ENCODE measurements at places on chromosomes 2 and 18.
A peak's percentile ranks its signal among the peaks of the same experiment; 100 is the strongest.

DNA sequence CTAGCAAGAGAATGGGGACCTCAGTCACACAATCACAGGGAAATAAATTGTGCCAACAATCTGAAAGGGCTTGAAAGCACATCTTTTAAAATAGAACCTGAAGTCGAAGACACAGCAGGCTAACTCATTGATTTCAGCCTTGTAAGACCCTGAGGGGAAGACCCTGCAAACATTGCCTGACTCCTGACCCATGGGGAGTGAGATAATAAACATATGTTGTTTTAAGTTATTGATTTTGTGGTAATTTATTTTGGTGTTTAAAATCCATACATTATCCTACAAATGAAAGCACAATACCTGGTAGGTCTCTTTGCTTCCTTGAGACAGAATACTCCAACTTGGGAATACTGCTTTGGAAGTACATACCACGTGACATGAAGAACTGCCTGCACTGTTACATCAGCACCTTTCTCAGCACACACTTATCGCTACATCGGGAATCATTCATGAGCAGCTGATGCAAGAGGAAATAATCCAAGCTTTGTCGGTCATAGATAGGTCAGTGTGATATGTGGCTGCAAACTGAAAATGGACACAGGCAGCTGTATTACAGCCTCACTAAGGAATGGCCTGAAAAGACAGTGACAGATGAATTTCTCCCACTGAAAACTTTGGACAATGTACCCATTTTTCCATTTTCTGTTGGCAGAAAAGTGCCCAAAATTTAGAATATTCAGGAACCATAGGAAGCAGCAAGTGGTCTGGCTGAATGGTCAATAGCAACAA lies 494.5 kb upstream of the MAP2 start:
- no peak for DNase-seq

GRCh38 chr18:31821545-31822171 lies 61.0 kb upstream of the SLC25A52 start:
- no peak for DNase-seq

GRCh38 chr2:111702804-111703196 lies 181.2 kb downstream of the ANAPC1 start:
- no peak for DNase-seq

DNA sequence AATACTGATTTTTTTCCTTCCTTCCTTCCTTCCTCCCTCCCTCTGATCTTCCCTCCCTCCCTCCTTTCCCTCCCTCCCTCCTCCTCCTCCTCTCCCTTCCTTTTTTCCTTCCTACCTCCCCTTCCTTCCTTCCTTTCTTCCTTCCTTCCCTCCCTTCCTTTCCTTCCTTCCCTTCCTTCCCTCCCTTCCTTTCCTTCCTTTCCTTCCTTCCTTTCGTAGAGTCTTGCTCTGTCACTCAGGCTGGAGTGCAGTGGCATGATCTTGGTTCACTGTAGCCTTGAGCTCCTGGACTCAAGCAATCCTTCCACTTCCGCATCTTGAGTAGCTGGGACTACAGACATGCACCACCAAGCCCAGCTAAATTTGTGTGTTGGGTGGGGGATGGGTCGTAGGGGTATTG lies 8.9 kb upstream of the TMEM131 start:
- DNase-seq: no peak

DNA sequence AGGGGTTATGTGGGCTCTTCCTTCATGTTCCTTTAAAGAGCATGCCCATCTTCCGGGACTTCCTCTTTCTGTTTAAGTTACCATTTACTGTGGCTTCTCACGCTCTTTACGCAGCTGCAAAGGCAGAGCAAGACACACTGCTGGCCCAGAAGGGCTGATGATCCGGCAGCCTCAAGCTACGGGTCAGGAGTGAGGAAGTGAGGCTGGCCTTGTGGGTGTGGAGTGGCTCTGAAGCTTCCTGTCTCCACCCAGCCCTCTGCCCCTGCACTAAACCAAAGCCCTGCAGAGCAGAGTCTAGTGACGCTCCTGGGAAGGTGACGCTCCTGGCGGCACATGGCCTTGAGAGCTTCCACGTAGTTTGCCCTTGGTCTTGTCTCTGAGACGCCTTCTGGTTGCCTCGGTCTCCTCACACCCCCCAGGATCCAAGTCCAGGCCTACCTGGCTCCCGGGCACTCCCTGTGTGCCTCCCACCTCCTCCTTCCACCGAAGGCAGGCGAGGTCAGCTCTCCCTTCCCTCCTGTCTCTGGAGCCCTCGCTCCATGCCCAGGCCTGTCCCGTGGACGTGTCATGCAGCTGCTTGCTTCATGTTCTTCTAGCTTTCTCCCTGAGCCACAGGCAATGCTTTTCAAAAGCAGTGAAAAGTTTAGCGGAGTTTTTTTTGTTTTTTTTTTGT lies 50.3 kb downstream of the ARL4C start:
- peak; percentile 91 for DNase-seq

DNA sequence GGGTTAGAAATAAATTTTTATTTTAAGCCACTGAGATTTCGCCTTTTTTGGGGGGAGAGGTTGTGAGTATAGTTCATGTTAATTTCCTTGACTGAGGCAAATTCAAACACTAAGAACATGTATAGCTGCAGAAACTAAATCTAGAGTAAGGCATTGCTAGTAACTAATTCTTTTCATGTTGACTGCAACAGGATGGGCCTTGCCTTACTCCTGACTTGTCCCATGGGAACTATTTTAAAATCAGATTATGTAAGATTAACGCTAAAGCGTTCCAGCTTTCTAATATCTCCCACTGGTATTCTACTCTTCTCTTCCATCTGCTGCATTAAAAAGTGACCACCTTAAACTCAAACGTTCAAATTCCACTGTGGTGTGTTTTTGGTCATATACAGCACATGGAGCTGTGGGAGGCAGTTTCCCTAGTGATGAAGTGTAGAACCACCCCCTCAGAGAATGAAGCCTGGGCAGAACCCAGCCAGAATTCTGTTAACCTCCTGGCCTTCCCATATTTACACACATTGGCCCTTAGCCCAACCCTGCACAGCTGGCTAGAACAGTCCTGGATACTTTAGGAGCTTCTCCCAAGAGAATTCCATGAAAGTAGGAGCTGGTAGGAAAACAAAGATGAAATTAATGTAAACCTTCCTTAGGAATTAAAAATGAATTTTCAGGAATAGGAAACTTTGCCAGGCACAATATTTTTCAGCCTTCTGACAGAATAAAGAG lies 687.8 kb downstream of the SLC4A3 start:
- DNase-seq: no peak

GRCh38 chr2:100987536-100987935 lies 14.6 kb upstream of the RPL31 start:
- DNase-seq: no peak

- no peak for DNase-seq
Measured at GRCh38 chr2:15748736-15749323, 157.2 kb downstream of the DDX1 start.

- no peak for DNase-seq
Measured at GRCh38 chr2:5236249-5236648, 455.9 kb upstream of the SOX11 start.

- no peak for DNase-seq
Measured at GRCh38 chr2:201223089-201224073, 37.0 kb upstream of the CASP8 start.

DNA sequence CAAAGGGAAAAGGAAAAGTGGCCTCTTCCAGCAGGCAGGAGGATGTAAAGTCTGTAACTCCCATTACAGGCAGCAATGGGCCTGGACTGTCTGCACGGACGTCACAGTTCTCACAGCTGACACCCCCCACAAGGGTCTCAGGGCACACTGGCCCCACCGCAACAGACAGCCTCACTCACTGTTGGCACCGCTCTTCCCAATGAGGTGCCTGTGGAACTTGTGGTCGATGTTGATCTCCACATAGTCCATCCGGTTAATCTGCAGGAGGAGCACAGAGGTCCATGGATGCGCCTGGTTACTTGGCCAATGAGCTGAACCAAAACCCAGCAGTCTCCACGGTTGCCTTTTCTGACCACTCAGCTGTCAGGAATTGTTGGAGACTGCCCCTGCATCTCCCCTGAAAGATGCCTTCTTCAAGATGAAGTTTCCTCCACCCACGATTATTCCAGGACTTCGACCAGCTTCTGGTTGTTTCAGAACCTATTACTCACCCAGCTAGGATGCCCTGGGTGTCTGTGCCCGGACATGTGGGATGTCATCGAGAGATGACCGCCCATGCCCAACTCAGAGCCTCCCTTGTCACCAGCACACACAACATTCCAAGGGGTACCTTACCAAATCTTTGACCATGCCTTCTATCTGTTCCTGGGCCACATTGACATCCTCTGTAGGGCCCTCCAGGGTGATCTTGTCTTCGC lies 62.5 kb downstream of the HDLBP start:
- no peak for DNase-seq

GRCh38 chr2:237662671-237663093 lies 35.3 kb downstream of the LRRFIP1 start:
- DNase-seq: peak; percentile 86

DNA sequence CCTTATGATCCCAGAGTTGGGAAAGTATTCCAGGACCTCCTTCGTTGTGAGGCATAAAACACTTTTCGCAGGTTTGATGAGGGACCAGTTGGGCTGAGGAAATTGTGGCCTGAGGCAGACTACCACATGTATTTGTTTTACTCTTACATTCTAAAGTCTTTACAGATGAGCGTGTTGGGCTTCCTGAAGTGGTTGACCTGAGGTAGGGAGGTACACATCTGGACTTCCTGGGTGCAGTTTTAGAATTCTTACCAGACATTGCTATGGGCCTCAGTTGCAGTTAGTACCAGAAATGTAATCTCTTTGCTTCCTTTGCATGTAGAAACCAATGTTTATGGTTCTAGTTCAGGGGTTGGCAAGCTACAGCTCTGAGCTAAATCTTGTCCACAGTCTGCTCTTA lies 48.7 kb downstream of the COA5 start:
- DNase-seq: no peak

DNA sequence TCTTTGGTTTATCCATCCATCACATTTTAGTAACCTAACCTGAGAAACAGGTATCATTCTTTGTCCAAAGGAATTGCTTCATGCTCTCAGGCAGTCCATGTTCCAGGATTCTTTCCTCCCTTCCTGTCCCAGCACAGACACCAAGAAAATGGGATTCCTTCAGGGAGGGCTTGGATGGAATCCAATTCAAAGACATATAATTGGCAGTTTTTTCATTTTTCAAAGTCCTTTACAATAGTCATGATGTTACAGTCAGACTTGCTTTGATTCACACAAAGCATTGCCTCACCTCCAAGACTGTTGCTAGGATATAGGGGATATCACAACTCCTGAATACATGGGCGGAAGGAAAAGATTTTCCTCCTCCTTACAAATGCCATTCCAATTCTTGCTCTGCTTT lies 241.4 kb upstream of the ACVR2A start:
- DNase-seq: no peak

GRCh38 chr2:44705876-44706480 lies 235.5 kb upstream of the SIX3 start:
- peak; percentile 11 for DNase-seq

- DNase-seq: no peak
Measured at GRCh38 chr2:238161291-238162051, 2.7 kb downstream of the ERFE start.

- no peak for DNase-seq
Measured at GRCh38 chr2:239361311-239361642, 39.5 kb downstream of the HDAC4 start.

GRCh38 chr2:159044804-159045286 lies 76.4 kb downstream of the TANC1 start:
- DNase-seq: no peak

GRCh38 chr2:197548582-197548981 lies 32.7 kb downstream of the MOB4 start:
- no peak for DNase-seq

DNA sequence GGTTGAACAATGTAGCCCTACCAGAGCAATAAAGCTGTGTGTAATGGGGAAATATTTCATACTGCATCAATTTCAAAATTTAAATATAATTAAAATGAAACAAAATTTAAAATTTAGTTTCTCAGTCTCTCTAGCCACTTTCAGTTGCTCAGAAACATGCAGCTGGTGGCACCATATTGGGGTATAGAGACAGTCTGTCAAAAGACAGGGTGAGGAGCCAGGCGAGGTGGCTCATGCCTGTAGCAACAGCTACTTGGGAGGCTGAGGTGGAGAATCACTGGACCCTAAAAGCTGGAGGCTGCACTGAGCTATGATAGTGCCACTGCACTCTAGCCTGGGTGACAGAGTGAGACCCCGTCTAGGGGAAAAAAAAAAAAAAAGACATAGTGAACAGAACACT lies 20.1 kb downstream of the ANXA4 start:
- DNase-seq: no peak

DNA sequence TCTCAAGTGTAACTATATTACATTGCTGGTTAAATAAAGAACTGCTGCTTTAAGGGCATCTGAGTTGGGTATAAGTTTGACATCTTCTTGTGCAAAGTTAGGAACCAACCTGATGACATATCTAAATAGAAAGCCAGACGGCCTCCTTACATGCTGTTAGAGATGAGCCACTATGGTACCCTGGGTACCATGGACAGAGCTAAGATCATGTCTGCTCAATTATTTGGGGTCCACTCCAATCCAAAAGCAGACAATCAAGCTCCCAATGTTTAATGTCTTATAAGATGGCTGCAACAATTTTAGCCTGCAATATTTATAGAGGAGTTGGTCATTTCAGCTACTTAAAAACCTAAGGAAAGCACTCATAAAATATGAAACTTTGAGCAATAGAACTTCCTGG lies 86.2 kb downstream of the UPP2 start:
- no peak for DNase-seq

GRCh38 chr18:49869354-49869753 lies 56.0 kb upstream of the ACAA2 start:
- no peak for DNase-seq

GRCh38 chr18:26719896-26720295 lies 145.6 kb downstream of the AQP4 start:
- DNase-seq: peak; percentile 35

DNA sequence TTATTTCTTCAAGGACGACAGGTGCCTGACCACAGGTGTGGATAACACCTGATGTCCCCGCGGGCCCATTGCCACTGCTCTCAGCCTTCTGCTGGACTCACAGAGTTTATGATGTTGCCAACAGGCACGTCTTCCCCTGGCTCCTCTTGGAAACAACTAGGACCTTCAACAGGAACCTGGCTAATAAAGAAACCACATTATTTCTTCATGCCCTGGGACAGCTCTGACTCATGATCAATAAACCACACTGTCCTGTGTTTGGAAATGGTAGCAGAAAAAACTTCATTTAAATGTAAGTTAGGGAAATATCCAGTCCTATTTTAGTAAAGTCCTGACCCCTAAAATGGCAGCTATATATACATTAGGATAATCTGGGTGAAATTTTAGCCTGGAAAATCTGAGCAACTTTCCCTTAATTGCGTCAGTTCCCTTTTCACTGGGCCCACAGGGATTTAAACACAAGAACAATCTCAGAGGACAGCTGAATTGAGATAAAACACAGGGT lies 158.9 kb downstream of the VAPA start:
- DNase-seq: peak; percentile 36

GRCh38 chr18:54742659-54743604 lies 85.3 kb upstream of the RAB27B start:
- DNase-seq: no peak

- no peak for DNase-seq
Measured at GRCh38 chr18:2395427-2396161, 175.7 kb downstream of the METTL4 start.

DNA sequence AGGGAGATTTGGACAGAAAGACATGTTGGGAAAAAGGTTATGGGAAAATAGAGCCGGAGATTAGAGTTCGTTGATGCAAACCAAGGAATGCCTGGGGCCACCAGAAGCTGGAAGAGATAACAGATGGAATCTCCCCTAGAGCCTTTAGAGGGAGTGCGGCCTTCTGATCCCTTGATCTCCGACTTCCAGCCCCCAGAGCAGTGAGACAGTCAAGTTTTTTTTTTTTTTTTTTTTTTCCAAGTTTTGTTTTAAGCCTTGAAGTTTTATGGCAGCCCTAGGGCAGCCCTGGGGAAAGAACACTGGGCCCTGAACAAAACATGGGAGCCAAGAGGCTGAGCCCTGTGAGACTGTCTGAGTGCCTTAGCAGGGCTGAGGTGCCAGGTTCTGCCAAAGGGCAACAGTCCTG lies 6.5 kb downstream of the DGKD start:
- no peak for DNase-seq

Measured in HL-60 (cell line).